ENCODE measurements at places on chromosomes 4 and X.

- no peak for DNase-seq
Measured at GRCh38 chrX:8861908-8862307, 60.7 kb upstream of the FAM9A start.

GRCh38 chr4:38831653-38832052 lies 25.0 kb downstream of the TLR6 start:
- DNase-seq: no peak

DNA sequence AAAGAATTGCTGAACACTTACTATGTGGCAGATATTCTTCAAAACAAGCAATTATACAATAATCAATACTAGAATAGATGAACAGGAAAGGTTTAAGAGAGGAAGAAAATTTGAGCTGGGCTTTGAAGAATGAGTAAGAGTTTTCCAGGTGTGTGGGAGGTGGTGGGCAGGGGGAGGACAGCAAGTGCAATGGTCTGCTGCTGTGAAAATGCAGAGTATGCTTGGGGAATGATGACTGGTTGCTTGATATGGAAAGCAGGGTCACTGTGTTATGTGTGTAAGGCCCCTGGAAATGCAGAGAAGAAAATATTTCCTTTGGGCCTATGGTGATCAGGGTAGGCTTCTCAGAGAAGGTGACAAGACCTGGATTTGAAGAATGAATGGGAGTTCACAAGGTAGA lies 300.3 kb downstream of the CAMK2D start:
- DNase-seq: no peak

DNA sequence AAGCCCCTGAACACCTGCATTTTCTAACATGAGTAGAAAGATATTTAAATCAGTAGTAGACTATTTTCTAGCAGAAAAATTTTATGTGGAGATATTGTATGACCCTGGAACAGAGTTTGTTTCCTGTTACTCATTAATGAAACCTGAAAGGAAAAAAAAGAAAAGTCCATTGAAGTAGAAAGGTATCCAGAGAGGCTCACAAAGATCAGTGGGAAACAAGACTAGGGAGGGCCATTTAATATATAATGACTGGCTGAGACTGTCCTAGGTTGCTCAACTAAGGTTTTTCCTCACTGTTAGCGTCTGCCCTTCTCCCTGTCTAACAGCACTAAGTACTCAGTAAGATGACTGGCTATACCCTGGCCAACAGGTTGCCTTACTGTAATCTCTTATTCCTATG lies 788.6 kb downstream of the GLUD2 start:
- DNase-seq: no peak

GRCh38 chr4:183286590-183287308 lies 33.3 kb downstream of the CLDN22 start:
- no peak for DNase-seq

- DNase-seq: no peak
Measured at GRCh38 chr4:160194716-160195115, 1091.8 kb downstream of the RAPGEF2 start.

DNA sequence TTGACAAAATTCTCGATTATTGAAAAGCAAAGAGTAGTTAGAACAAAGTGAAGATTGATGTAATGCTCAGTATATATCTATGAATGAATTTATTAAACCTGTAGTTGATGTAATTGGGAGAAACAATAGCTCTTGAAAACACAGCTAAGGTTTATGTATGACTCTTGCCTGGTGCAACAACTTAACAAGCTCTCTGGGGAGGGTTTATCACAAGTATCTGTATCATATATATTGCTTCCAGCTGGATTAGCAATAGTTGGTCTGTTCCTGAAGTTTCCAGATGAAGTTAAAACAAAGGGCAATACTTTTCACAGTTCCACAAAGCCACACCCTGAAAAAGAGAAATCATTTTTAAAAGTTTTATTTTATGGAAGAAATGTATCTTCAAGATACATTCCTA lies 91.4 kb downstream of the ARSJ start:
- DNase-seq: no peak

- DNase-seq: no peak
Measured at GRCh38 chr4:76640353-76640910, 205.4 kb downstream of the SHROOM3 start.

- DNase-seq: no peak
Measured at GRCh38 chr4:145735827-145736226, 55.9 kb downstream of the C4orf51 start.

DNA sequence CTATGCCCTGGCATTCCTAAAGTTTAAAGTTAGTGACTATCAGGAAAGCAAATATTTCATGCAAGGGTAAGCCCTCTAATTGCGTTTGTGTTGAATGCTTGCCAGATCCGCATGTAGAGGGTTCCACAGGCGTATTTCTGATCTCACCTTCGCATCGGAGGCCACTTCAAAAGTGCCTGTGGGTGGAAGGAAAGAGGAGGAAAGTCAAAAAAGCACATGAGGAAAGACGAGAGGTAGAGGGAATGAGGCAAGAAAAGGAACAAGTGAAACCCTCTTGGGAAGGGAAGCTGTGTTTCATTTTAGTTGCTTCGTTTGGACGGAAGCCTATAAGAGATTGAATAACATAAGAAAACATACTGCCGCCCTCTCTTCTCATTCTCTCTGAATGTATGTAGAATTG lies 628.8 kb downstream of the SPRY1 start:
- DNase-seq: no peak

- DNase-seq: no peak
Measured at GRCh38 chr4:173585876-173586572, 56.0 kb upstream of the HAND2 start.

DNA sequence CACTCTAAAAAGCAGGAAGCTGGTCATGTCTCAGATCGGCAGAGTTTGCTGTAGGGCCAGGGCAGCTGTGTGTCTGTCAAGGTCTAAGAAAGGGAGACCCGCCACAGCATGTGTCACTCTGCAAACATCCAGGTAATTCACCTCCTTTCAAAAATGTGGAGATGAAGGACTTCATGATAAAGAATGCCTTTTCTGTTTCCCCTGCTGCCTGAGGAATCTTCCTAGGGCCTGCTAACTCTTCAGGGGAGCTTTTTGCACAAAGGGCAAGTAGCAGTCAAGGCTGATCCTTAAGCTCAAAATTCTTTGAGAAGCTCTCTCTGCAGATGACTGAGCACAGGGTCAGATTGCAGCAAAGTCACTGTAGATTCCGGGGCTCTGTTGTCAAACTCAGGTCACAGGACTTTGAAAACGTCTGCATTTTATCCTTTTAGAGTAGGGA lies 21.1 kb downstream of the RASL11B start:
- DNase-seq: no peak

- DNase-seq: no peak
Measured at GRCh38 chrX:106588801-106589200, 23.0 kb upstream of the RADX start.

- DNase-seq: no peak
Measured at GRCh38 chr4:112517911-112518310, 1.9 kb upstream of the NEUROG2 start.

- no peak for DNase-seq
Measured at GRCh38 chr4:6425336-6425735, 47.1 kb downstream of the PPP2R2C start.

GRCh38 chr4:152369203-152369901 lies 166.5 kb downstream of the FBXW7 start:
- DNase-seq: no peak

DNA sequence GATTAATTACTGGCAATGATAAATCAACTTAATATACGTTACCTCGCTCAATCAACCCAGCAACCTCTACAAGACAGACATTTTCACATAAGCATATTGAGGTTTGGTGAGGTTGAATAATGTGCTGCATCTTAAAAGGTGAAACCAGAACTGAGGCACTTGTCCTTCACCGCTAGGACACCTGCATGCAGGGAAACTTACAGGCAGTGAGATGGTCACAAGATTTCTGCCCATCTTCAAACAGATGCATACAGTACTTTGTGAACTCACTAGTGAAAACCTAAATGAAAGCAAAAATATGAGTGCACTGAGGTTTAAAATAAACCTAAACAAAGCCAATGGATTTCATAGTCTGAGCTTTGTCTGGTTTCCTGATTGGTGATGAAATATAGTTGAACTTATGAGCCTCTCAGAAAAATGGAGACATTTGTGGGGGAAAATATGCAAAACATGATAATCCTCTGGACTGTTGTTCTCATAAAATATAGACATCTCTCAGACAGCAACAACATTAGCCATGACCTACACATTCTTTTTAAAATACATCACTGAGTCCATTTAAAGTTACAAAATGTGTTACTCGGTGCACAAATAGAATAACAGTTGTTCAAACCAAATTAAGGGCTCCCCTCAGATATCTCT lies 20.9 kb upstream of the PRSS12 start:
- no peak for DNase-seq

GRCh38 chr4:20615486-20616260 lies 84.6 kb upstream of the PACRGL start:
- DNase-seq: no peak

- peak; percentile 51 for DNase-seq
Measured at GRCh38 chrX:40651620-40652223, 4.4 kb upstream of the CXorf38 start.

- no peak for DNase-seq
Measured at GRCh38 chr4:73821325-73821724, 15.2 kb upstream of the CXCL6 start.

DNA sequence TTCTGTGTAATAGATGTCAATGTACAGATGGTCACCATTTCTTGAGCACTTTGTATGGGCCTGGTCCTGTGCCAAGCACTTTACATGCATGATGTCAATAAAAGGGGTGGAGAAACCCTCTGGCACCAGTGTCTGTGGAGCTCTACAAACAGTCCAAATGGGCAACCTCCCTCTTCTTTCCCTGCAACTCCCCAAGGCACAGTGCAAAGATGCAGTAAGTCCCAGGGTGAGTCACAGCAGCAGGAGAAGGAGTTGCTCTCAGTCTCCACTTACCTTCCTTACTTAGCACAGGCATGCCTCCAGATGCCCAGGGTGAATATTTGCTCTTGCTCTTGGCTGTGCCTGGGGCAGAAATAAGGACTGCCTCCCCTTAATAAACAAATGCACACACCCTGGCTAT lies 4.3 kb downstream of the OCIAD2 start:
- DNase-seq: no peak

DNA sequence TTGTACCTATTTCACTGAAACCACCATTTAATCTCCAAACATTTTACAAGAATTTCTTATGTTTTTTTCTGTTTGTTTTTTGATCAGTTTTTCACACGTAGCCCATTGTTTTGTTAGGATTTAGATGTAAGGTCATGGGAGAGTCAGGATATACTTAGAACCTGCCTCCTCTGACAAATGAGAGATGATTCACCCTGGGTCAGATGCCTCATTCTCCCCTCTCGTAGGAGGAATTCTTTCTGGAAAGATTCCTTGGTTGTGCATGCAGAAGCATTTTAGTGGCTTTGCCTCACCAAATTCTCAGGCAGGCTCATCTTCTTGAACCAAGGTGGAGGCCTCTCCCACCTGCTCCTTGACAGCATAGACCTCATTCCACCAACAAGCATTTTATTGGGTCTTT lies 599.3 kb downstream of the SPRY1 start:
- DNase-seq: no peak

GRCh38 chr4:48698029-48698971 lies 81.8 kb downstream of the FRYL start:
- DNase-seq: no peak

- no peak for DNase-seq
Measured at GRCh38 chr4:94202769-94203168, 4.9 kb upstream of the SMARCAD1 start.

DNA sequence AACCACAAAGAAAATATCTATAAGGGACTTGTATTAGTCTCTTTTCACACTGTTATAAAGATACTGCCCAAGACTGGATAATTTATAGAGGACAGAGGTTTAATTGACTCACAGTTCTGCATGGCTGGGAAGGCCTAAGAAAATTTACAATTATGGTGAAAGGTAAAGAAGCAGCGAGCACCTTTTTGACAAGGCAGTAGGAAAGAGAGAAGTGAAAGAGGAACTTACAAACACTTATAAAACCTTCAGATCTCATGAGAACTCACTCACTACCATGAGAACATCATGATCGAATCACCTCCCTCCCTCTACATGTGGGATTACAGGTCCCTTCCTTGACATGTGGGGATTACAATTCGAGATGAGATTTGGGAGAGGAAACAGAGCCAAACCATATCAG lies 856.0 kb downstream of the TRAM1L1 start:
- no peak for DNase-seq

- DNase-seq: no peak
Measured at GRCh38 chr4:150337734-150338133, 244.2 kb upstream of the MAB21L2 start.

- no peak for DNase-seq
Measured at GRCh38 chr4:109131559-109131958, 170.9 kb downstream of the COL25A1 start.

DNA sequence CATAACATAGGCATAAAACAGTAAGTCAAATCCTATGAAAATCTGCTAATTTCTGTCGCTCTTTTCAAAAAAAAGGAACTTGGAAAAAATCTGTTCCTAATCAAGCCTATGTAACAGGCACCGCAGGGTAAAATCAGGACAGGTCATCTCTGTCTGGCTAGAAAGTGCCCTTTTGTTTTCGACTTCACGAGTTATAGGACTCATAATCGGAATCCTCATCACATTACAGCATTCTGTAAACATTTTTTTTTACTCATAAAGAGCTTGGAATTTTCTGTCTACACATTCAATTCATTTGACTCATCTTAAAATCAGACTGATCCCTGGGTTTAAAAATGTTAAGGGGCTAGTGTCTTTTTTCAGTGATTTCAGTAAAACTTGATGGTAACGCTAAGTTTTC lies 181.7 kb upstream of the TBC1D9 start:
- no peak for DNase-seq

- no peak for DNase-seq
Measured at GRCh38 chrX:50168241-50168687, 32.5 kb downstream of the AKAP4 start.

DNA sequence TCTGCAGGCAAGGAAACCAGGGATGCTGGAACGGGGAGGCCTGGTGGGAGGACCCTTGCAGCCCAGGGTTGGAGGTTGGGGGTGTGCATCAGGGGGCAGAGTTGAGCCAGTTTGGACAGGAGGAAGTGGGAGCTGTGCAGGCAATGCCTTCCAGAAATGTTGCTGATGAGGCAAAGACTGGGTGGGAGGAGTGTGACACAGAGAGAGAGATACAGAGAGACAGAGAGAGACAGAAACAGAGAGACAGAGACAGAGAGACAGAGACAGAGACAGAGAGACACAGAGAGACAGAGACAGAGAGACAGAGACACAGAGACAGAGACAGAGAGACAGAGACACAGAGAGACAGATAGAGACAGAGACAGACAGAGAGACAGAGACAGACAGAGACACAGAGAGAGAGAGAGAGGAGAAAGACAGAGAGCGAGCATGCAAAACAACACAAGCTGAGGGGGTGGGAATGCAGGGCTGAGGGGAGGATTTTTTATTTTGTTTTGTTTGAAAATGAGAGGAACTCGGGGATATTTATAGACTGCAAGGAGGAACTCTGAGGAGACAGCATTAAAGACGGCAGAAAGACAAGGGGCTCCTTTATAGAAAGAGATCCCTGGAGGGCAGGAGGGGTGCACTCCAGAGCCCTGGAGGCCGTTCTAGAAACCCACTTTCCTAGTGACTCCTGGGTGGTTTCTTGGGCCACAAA lies 1.9 kb upstream of the HAUS3 start:
- DNase-seq: no peak

- DNase-seq: no peak
Measured at GRCh38 chrX:40310016-40310415, 212.3 kb upstream of the BCOR start.

- DNase-seq: no peak
Measured at GRCh38 chrX:132216806-132217202, 2.4 kb downstream of the RAP2C start.
